ENCODE measurements at places on chromosomes 4 and X.

- no peak for DNase-seq
Measured at GRCh38 chr4:17103231-17103630, 204.8 kb upstream of the LDB2 start.

GRCh38 chrX:95995583-95995982 lies 689.1 kb upstream of the DIAPH2 start:
- no peak for DNase-seq

DNA sequence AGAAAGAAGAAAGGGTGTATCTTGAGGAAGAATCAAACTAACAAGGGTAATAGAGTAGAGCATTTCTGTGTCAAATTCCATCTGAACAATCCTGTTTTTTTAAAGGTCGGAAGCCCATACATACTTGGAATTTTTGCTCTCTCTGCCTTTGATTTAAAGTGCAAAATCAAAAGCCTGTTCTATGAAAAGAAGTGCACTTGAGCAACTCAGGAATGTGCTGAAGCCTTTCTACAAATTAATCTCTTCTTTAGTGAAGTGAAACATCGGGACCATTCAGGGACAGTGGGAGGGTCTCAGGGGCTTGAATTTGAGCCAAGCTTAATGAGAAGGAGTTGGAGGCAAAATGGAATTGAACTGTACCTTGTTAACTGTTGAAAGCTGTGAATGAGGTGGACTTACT lies 1008.5 kb upstream of the LCORL start:
- no peak for DNase-seq

- DNase-seq, result no peak
Measured at GRCh38 chr4:43556262-43556661, 663.7 kb downstream of the GRXCR1 start.

GRCh38 chrX:121876305-121876704 lies 828.9 kb downstream of the GLUD2 start:
- no peak for DNase-seq

- DNase-seq, result no peak
Measured at GRCh38 chr4:146462251-146462650, 59.5 kb downstream of the SLC10A7 start.

- no peak for DNase-seq
Measured at GRCh38 chrX:30568136-30568535, 9.4 kb downstream of the TASL start.

- DNase-seq, result no peak
Measured at GRCh38 chr4:1752284-1753041, 31.1 kb downstream of the TACC3 start.

DNA sequence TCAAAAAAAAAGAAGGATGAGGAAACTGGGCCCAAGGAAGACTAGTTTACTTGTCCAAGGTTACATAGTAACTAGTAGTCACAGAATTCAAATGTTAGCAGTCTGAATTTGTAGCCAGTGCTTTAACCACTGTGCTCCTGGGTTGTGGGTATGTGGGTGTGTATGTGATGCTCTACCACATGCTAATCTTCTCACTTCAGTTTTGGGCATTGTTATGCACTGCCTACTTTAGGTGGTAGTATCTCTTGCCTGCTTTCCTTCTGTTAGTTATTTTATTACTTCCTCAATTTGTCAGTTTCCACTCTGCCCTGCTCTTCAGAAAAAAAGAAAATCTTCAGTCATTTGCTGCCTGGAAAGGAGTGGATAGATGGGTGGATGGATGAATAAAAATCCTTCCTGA lies 219.2 kb downstream of the RPA4 start:
- DNase-seq, result no peak

DNA sequence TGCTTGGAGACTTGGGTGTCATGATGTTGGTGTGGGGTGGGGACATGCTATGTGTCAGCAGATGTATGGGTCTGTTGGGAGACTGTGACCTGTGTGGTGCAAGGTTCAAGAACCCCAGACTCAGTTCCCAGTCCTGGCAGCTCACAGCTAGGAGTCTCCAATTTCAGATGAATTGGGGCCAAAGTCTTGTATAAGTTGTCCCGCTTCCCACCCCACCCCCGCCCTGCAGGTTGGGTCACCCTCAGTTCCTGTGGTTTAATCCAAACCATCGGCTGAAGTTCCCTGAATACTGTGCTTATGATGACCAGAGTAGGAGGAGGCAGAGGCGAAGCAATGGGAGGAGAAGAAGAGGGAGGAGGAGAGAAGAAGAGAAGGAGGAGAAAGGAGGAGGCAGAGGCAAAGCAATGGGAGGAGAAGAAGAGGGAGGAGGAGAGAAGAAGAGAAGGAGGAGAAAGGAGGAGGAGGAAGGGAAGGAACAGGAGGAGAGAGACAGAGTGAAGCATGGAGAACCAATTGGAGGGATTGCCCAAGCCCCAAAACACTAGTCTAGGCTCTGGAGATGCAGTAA lies 112.6 kb downstream of the EFNB1 start:
- DNase-seq, result no peak

DNA sequence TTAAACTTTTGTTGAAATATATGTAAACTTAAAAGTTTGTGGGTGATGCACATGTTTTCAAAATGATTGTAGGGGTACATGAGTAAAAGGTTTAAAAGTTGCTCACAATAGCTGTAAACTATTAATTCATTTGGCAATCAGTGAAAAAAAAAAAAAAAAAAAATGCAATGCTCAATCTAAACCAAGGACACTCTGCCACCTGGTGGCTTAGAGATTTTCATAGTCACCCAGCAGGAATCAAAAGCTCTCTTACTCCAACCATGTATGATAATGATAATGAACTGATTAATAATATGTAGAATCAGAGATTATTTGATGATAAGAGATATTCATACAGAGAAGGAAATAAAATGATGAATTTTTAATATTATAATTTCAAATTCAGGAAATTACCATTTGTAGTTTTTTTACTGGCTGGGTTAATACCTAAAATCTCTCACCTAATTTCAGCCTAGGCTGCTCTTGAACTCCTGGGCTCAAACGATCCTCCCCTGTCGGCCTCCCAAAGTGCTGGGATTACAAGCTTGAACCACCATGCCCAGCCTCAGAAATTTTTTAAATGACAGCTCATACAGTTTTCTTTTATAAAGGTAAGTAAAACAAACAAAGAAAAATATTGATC lies 46.9 kb upstream of the SLC25A4 start:
- DNase-seq, result no peak

DNA sequence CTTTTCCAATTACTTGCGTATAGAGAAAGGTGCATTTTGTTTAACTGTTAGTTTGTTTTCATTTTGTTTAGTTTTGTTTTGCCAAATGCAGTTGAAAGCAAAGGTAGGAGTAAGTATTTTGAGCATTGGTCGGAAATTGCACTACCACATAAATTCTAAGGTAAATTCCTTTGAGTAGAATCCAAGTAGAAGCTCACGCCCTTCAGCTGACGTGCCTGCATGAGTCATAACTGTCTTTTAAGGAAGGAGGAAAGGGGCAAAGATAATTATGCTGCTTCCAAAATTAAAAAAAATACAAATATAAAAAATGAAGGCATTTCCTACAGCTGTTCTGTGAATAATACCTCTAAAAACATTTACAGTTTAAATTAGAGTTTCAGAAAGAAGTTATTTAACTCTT lies 110.2 kb upstream of the MYOZ2 start:
- no peak for DNase-seq

- no peak for DNase-seq
Measured at GRCh38 chr4:168551211-168551610, 54.4 kb downstream of the PALLD start.

DNA sequence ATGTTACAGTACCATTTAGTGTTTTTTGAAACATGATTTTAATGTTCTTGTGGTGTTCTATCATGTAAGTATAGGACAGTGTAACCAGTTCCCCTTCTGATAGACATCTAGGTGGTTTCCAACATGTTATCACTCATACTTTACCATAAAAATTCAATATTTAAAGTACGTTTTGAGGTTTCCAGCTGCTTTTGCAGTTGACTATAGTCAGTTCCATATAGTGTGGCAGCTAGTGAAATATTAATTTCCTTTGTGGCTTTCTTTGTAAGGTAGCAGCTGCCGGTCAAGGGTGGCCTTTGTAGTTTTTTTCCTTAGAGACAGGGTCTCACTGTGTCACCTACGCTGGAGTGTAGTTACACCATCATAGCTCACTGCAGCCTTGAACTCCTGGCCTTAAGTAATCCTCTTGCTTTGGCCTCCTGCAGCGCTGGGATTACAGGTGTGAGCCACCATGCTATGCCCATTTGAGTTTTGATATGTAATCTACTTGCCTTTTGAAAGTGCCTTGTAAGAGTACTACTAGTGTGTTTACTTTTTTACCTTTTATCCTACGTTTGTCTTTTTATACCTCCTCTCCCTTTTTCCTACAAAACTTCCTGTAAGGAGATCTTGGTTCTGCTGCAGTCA lies 63.0 kb downstream of the ARHGAP10 start:
- no peak for DNase-seq

GRCh38 chr4:150206265-150206664 lies 128.0 kb downstream of the DCLK2 start:
- no peak for DNase-seq

DNA sequence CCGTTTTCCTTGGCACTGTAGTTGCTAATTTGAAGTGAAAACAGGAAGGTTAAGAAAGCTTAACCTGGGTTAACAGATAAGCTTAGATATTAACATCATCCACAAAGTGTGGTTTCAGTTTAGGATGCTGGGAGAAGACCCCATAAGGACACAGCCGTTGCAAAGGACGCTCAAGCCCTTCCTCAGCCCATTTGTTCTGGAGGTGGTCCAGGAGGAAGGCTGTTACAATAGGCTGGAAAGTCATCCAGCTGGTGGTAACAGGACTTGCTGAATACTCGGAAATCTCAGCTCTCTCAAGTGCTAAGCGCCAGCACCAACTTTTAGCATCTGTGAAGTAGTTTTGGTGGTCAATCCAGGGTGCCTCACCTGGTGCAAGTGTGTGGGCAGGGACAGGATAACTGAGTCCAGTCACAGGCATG lies 14.2 kb downstream of the CHST7 start:
- no peak for DNase-seq

- DNase-seq, result peak; percentile 28
Measured at GRCh38 chr4:87973283-87974169, 2.0 kb upstream of the SPP1 start.

- DNase-seq, result no peak
Measured at GRCh38 chr4:95304898-95305297, 243.9 kb downstream of the UNC5C start.

DNA sequence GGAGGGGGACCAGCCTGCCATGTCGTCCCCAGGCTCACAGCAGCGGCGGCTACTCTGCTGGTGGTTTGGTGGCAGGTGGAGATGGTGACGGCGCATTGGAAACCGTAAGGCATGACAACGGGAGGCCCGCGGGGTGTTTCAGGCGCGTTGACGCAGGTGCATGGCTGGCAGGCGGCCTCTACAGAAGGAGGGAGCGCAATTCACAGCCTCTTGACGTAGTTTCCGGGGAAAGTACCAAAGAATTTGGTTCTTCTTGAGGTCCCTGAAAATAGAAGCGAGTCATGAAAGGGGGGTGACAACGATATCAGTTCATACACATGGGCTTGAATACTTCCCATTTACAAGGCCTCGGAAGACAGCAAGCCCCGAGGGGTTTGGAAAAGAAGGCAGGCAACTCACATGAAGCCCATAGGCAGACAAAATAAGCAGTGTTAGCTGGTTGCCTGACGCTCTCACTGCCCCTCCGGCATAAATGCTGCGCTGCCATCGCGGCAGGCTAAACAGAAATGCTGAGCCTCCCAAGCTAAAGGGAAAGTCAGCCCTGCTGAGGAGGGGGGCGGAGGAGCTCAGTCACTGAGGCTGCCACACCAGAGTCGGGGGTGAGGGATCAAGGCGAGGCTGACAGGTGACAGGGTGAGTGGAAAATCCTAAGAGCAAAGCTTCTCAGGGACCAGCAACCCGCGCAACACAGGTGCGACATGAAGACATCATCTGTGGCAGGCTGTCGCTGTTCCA lies 52.3 kb upstream of the PDLIM3 start:
- peak; percentile 7 for DNase-seq

DNA sequence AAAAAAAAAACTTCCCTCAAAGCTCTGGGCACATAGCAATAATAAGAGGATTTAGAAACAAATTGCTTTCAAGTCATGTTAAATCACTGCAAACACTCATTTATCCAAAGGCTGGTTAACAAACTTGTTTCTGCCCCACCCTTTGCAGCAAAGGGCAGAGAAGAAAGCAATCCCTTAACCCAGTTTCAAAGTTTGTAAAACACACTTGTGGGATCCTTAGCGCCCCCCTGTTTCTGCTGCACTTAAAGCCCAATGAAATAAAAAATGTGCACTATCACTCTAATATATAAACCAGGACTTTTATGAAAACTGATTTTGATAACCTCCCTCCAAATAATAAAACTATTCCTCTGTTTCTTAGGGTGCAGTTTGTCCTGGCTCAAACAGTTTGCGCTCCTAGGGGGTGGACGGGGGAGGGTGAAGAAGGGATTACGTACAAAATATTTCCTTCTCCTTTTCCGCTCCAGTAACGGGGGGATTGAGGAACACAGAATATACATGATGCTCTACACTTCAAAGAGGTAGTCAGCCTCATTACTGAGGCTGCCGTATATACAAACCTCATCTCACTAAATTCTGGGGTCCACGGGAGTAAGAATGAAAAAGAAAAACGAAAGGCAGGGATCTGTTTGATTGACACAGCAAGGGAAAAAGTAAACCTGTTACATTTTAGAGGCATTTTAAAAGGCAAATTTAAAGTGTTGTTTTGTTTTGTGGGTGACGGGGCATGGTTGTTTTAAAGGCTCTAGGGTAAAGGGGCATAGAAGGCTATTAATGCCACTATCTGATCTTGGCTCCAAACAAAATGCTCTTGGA lies 3.1 kb upstream of the PCDH10 start:
- DNase-seq, result no peak

DNA sequence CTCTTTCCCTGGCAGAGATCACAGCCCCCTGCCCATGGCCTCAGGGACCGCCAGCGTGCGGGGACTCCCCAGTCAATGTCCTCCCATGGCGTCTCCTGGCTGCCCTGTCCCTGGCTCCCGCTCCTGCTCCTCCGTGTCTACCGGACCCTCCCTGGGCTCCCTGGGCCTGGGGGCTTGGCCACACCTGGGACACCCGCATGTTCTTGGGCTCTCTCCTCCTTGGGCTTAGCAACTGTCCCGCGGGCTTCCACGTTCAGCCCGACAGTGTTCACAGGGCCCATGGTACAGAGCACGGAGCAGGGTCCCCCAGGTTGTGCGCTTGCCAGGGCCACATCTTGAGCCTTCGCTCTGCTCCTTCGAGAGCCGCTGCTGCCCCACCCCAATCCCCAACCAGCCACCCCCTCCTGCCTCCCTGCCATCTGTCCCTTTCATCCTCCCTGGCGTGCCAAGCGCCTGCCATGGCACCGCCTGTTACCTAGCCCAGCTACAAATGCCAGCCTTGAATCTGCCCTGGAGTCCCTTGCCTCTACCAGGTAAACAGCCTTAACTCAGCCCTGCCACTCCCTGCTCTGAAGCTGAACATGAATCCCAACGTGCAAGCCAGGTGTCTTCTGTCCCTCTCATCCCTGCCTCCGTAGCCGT lies 3.9 kb downstream of the AVPR2 start:
- no peak for DNase-seq

All from CD4-positive, alpha-beta T cell treated with Interleukin-6 at 100 ng/mL for 8 hours (primary cell).